ENCODE measurements at places on chromosomes 11 and 22. TPM values are rescaled to one million over a fixed set of nuclear protein-coding genes. Genes with fewer than 3 reads are reported as not detected.

DNA sequence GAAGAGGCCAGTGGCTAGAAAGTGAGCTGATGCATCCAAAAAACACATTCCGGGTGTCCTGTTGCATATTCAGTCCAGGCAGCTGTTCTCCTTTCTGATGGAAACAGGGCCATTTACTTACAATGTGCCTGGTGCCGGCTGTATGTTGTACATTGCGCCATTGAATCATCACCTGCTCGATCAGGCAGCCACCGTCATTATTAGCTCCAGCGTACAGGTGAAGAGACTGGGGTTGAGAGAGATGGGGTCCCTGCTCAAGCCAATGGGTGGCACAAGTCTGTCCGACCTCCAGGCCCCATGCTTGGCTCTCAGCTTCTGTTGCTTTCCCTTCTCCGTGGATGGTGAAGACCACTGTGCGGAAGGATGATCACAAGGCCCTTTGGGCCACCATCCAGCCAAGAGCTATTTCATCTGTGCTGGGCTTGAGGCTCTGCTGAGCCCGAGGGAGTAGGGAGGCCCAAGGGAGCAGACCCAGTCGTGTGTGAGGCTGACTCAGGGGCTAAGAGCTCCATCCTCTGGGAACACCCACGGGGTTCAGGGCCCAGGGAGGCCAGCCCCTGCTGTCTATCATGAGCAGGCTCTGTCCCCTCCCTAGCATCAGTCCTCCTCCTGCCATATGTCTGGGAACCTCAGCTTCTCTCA lies 20.7 kb upstream of the EMID1 start:
- DNase-seq = no peak

SYCE3 gene
- 0.79 TPM for total RNA-seq

- no peak for DNase-seq
These were observed at the start of gene FLRT1 for GRCh38 chr11:64035576-64035975. Gene FLRT1 (plus strand): TSS chr11:64035931. CDS start chr11:64116268, 80,337 bp downstream.

GRCh38 chr11:3194016-3194816 lies 24.4 kb downstream of the MRGPRG start:
- DNase-seq = no peak

OR6T1 gene
- total RNA-seq = not detected

SCGB1A1 gene
- not detected for total RNA-seq

IGF2 gene
- not detected for total RNA-seq

DNA sequence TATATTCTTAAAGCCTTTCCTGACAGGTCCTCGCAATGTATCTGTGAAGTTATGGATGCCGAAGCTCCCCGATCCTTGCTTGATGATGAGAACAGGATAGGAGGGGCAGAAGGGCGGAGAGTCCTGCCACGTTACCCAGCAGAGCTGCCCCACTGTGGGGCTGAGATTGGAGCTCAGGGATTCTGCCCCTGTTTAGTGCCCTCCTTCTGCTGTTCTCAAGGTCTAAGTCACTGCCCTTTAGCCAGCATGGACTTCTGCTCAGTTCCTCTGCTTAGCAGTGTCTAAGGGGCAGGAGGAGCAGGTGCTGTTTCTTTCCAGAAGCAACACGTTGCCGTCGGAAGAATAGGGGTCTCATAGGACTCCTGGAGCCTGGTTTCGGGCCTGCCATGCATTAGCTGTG lies 164.2 kb upstream of the B3GAT1 start:
- DNase-seq = no peak

All from activated naive CD8-positive, alpha-beta T cell treated with anti-CD3 and anti-CD28 coated beads, Interleukin-2, amount 10 ng/mL, durations not matched to agents 7 days and 5 days (primary cell).